ENCODE measurements at places on chromosomes 4 and X.
A peak's percentile ranks its signal among the peaks of the same experiment; 100 is the strongest.

- H3K27ac ChIP-seq, result no peak overlapping the region
- H3K4me3 ChIP-seq, result no peak overlapping the region
- no peak for DNase-seq
- no peaks in the 10 kb centered on the region for H3K36me3 ChIP-seq
Measured at GRCh38 chrX:37454537-37455285, 105.5 kb downstream of the PRRG1 start.

DNA sequence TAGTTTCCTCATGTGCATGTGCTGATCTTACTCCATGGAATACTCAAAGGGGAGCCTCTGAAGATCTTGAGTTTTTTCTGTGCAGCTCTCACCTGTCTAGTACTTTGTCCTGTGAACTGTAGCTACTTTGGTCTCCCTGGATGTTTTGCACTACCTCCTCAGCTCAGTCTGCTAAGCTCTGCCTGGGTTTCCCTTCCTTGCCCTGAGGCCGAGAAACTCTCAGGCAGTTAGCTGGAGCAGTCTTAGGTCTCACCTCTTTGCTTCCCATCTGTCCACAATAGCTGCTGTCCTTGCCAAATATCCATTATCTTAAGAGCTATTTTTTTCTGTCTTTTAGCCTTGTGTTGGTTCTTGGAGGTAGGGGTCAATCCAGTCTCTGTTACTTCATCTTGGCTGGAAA is 11.6 kb downstream of the THAP6 start:
- no peak for DNase-seq
- H3K4me3 ChIP-seq, result no peak overlapping the region
- H3K36me3 ChIP-seq, result peaks cover 37% of the 10 kb centered on the region
- H3K27ac ChIP-seq, result no peak overlapping the region

DNA sequence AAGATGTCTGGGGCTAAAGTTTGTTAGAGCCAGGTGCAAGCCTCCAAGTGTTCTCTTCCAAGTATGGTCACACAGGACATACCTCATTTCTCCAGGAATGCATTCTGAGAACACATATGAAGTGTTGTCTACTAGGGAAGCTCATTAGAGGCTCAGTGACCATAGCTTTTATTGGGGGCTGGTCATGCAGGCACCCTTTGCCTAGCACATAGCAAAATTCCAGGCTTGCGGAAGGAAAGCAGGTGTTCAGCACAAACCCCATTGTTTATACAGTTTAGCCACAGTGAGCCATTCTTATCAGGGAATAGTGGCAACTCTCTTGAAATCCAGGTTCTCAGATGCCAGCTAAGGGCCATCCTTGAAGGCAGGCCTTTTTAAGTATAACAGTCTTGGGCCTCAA is 339.4 kb upstream of the ZCCHC13 start:
- H3K36me3 ChIP-seq, result peaks cover 4% of the 10 kb centered on the region
- H3K4me1 ChIP-seq, result peaks cover 33% of the 10 kb centered on the region
- no peak for DNase-seq
- peak overlapping the region; percentile 18 for H3K27ac ChIP-seq

DNA sequence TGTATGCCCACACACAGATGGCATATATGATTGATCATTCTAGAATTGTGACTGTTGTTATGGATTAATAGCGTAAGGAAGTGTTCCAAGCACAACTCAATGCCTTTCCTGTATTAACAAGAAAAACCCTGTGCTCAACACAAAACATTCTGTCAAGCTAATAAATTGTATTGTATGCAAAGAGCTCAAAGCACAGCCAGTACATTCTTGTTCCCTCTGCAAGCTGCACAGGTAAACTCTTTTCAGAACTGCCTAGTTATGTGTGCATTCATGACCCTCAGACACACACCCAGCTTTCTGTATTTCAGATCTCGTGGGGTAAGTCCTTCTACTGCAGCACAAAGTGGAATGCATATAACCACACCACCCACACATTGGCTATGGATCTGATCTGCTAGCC is 34.3 kb upstream of the BANK1 start:
- H3K36me3 ChIP-seq, result no peaks in the 10 kb centered on the region
- H3K4me1 ChIP-seq, result no peaks in the 10 kb centered on the region
- no peak overlapping the region for H3K4me3 ChIP-seq
- no peak for DNase-seq

DNA sequence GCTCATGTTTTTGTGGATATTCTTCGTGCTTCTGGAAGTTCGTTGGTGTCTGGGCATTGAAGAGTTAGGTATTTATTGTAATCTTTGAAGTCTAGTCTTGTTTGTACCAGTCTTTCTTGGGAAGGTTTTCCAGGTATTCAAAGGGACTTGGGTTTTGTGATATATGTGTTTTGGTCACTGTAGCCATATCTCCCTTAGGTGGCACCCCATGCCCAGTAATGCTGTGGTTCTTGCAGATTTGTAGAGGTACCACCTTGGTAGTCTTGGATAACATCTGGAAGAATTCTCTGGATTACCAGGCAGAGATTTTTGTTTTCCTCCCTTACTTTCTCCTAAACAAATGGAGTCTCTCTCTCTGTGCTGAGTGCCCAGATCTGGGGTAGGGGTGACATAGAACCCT is 184.1 kb downstream of the TEX13C start:
- H3K4me1 ChIP-seq, result no peaks in the 10 kb centered on the region
- H3K4me3 ChIP-seq, result no peak overlapping the region
- H3K27me3 ChIP-seq, result no peaks in the 10 kb centered on the region
- DNase-seq, result no peak
- H3K27ac ChIP-seq, result no peak overlapping the region
- peaks cover 6% of the 10 kb centered on the region for H3K36me3 ChIP-seq

DNA sequence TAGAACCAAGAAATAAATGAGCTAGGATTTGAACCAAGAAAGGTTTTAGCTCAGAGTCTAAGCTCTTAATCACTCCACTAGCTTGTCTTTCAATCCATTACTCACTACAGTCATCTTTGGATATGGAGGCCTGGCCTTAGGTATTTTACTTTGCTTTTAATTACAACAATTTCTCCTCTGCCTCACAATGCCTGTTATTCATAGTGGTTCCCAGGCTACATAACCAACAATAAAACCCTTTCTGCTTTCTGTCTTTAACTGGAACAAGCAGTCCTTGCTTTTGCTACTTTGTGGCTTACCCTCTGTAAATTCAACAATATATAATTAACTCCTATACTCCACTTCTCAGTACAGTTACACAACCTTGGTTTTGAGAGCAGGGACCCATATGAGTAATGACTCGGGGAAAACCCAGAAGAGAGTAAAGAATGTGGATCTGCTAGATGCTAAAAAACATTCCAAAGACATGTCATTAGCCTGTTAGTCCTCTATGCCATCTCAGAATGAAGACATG is 94.7 kb upstream of the NAP1L5 start:
- H3K27me3 ChIP-seq, result no peaks in the 10 kb centered on the region
- H3K4me3 ChIP-seq, result peak overlapping the region; percentile 46
- peaks cover 24% of the 10 kb centered on the region for H3K4me1 ChIP-seq
- peak overlapping the region; percentile 83 for H3K27ac ChIP-seq
- no peak for DNase-seq
- H3K36me3 ChIP-seq, result no peaks in the 10 kb centered on the region

GRCh38 chr4:17018013-17018412 is 119.6 kb upstream of the LDB2 start:
- DNase-seq, result no peak
- H3K27me3 ChIP-seq, result peaks cover 7% of the 10 kb centered on the region
- no peak overlapping the region for H3K27ac ChIP-seq
- H3K36me3 ChIP-seq, result no peaks in the 10 kb centered on the region

- DNase-seq, result no peak
- no peaks in the 10 kb centered on the region for H3K36me3 ChIP-seq
- H3K27ac ChIP-seq, result peak overlapping the region; percentile 97
Measured at GRCh38 chr4:2280531-2281300, 18.8 kb upstream of the MXD4 start.

GRCh38 chrX:111168314-111168713 is 72.3 kb downstream of the PAK3 start:
- H3K27me3 ChIP-seq, result peaks cover 17% of the 10 kb centered on the region
- H3K4me1 ChIP-seq, result peaks cover 14% of the 10 kb centered on the region
- H3K4me3 ChIP-seq, result no peak overlapping the region
- peak overlapping the region; percentile 43 for H3K27ac ChIP-seq

DNA sequence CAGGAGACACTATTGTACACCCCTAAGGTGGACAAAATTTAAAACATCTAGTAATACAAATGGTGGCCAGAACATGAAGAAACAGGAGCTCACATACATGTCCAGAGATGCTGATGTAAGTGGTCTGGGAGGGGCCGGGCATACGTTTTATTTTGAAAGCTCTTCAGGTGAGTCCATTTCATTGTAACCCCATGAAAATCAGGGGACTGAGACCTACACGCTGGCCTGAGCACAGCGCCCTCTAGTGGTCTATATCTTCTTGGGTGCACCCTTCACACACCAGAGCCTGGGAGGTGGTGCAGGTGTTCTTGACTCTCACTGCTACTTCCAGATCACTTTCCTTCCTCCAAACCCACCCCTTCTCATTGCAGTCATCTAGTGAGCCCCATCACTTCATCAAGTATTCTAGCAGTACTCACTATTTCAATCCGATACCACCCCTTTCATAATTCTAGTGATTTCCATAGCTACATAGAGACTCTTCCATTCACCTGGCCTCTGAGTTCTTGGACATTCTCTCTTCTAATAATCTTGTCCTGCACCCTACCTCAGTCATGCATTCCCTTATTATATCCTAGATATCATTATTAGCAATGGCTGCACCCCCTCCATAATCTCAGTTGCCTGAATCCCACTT is 4.3 kb upstream of the TLR6 start:
- H3K36me3 ChIP-seq, result no peaks in the 10 kb centered on the region
- no peak overlapping the region for H3K27ac ChIP-seq

GRCh38 chr4:69781458-69782418 is 21.3 kb upstream of the SULT1B1 start:
- no peak for DNase-seq
- H3K4me3 ChIP-seq, result no peak overlapping the region
- no peaks in the 10 kb centered on the region for H3K4me1 ChIP-seq
- H3K36me3 ChIP-seq, result no peaks in the 10 kb centered on the region
- no peaks in the 10 kb centered on the region for H3K27me3 ChIP-seq

GRCh38 chrX:329291-329910 is 10.8 kb upstream of the GTPBP6 start:
- no peak for DNase-seq
- H3K36me3 ChIP-seq, result no peaks in the 10 kb centered on the region
- H3K27ac ChIP-seq, result no peak overlapping the region
- H3K4me3 ChIP-seq, result no peak overlapping the region

DNA sequence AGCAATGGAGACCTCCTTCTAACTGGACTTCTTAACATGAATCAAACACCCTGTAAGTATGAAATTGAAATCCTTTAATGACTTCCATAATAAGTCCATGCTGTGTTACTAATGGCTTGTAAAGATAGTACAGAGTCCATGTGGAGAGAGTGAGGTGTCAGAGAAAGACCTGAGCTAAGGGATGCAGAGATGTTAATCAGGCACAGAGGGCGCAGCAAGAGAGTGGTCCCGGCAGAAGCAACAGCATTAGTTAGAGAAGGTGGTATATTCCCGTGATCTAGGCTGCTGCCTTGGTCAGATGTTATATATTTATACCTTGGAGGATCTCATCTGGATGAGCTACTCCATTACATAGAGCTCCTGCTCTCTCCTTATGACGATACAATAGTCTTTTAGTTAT is 295.3 kb downstream of the LDB2 start:
- no peaks in the 10 kb centered on the region for H3K36me3 ChIP-seq
- H3K4me3 ChIP-seq, result no peak overlapping the region
- H3K27ac ChIP-seq, result no peak overlapping the region

- no peaks in the 10 kb centered on the region for H3K4me1 ChIP-seq
- H3K4me3 ChIP-seq, result no peak overlapping the region
- no peaks in the 10 kb centered on the region for H3K27me3 ChIP-seq
- H3K36me3 ChIP-seq, result no peaks in the 10 kb centered on the region
Measured at GRCh38 chr4:104064646-104065577, 345.1 kb upstream of the TACR3 start.

GRCh38 chr4:174757736-174758135 is 71.3 kb downstream of the GLRA3 start:
- no peak for DNase-seq
- H3K27me3 ChIP-seq, result no peaks in the 10 kb centered on the region
- no peak overlapping the region for H3K4me3 ChIP-seq
- no peak overlapping the region for H3K27ac ChIP-seq
- no peaks in the 10 kb centered on the region for H3K4me1 ChIP-seq

- H3K27me3 ChIP-seq, result peaks cover 7% of the 10 kb centered on the region
- H3K4me1 ChIP-seq, result no peaks in the 10 kb centered on the region
- no peaks in the 10 kb centered on the region for H3K36me3 ChIP-seq
- H3K27ac ChIP-seq, result no peak overlapping the region
- no peak overlapping the region for H3K4me3 ChIP-seq
Measured at GRCh38 chrX:74835566-74835965, 89.7 kb downstream of the NEXMIF start.

GRCh38 chr4:77488882-77489281 is 116.7 kb upstream of the CXCL13 start:
- peaks cover 13% of the 10 kb centered on the region for H3K27me3 ChIP-seq
- no peak overlapping the region for H3K27ac ChIP-seq
- H3K4me1 ChIP-seq, result peaks cover 5% of the 10 kb centered on the region
- no peak for DNase-seq

- peak; percentile 77 for DNase-seq
- H3K27me3 ChIP-seq, result no peaks in the 10 kb centered on the region
- H3K36me3 ChIP-seq, result peaks cover 6% of the 10 kb centered on the region
- H3K4me1 ChIP-seq, result peaks cover 59% of the 10 kb centered on the region
Measured at GRCh38 chrX:71618303-71618721, at the start of gene CXCR3. CXCR3 (minus strand) TSS chrX:71618511; CDS start chrX:71618449, 62 bp downstream.

GRCh38 chrX:100979881-100980607 is 10.5 kb downstream of the ARL13A start:
- no peaks in the 10 kb centered on the region for H3K4me1 ChIP-seq
- H3K36me3 ChIP-seq, result no peaks in the 10 kb centered on the region
- no peak overlapping the region for H3K27ac ChIP-seq
- H3K4me3 ChIP-seq, result no peak overlapping the region

GRCh38 chr4:174874898-174875297 is 43.3 kb upstream of the ADAM29 start:
- H3K4me1 ChIP-seq, result no peaks in the 10 kb centered on the region
- no peaks in the 10 kb centered on the region for H3K36me3 ChIP-seq
- DNase-seq, result no peak
- no peaks in the 10 kb centered on the region for H3K27me3 ChIP-seq

DNA sequence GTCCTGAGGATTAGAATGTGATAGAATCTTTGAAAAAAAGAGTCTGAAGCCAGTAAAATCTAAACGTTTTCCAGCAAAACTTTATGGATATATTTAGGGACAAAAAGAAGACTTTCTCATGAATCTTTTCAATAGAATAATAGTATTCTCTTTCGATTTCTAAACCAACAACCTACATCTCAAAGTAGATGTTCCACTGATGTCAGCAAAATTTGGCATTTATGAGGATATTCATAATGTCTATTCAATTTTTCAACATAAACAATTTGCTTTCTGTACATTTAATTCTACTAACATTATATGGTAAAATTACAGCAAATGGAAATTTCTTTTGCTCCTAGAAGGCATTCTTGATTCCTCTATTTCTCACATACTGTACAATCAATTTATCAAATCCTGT is 886.5 kb downstream of the CENPC start:
- DNase-seq, result no peak
- no peaks in the 10 kb centered on the region for H3K4me1 ChIP-seq
- H3K27me3 ChIP-seq, result no peaks in the 10 kb centered on the region
- H3K36me3 ChIP-seq, result no peaks in the 10 kb centered on the region
- no peak overlapping the region for H3K4me3 ChIP-seq

GRCh38 chr4:149752729-149753128 is 62.9 kb downstream of the IQCM start:
- no peaks in the 10 kb centered on the region for H3K36me3 ChIP-seq
- no peak for DNase-seq
- no peaks in the 10 kb centered on the region for H3K27me3 ChIP-seq
